ENCODE measurements at places on chromosomes 2 and 18.

GRCh38 chr2:74572178-74572925 lies 17.8 kb downstream of the DOK1 start:
- DNase-seq = no peak

GRCh38 chr2:108869542-108869941 lies 83.0 kb downstream of the CCDC138 start:
- DNase-seq = no peak

GRCh38 chr2:200585730-200586643 lies at the start of gene AOX1:
Gene AOX1, plus strand, starts transcription at chr2:200586014. Its CDS starts 95 bp downstream, at chr2:200586109.
- DNase-seq = peak; percentile 84

DNA sequence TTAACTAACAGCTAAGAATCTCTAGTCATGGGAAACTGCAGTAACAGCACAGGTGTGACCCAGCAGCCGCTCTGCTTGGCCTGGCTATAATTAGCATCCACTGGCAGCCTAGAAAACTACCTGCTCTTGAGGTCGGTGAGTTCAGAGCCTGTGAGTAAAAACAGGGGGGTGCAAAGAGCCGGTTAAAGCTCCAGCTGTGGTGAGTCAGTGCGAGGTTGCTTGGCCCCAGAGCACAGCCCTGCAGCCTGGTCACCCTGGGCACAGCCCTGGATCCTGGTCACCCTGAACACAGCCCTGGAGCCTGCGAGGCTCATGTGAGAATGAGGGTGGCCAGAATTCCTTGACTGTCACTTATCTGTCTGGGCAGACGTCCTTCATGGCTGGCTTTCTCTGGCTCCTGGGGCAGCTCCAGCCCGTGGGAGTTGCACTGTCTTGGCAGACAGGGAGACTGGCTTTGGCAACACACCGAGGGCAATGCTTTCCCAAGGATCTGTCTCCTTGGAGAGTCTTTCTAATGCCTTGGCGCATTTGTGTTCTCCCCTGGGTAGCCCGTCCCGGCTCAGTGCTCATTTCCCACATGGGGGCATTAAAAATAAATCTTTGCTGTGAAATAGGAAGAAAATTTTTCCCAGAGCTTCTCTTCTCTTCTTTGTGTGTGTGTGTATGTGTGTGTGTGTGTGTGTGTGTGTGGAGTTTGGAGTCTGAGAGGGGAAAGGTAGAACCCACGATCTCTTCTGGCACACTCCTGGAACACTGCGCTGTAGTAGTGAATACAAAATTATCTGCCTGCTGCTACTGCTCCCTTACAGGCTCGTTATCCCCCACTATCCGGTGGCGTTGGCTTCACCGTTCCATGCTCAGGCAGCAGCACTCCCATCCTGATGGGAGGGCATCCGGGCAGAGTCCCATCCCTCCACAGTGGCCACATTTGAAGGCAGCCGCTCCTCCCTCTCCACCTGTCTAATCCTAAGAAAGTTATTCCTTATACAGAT lies 250.2 kb upstream of the MEX3C start:
- peak; percentile 88 for DNase-seq

- DNase-seq = no peak
Measured at GRCh38 chr2:32847734-32848133, 99.0 kb upstream of the LTBP1 start.

Measured in testis (tissue), 5 donors.